ENCODE measurements at places on chromosomes 7 and 10. TPM values are rescaled to one million over a fixed set of nuclear protein-coding genes. Genes with fewer than 3 reads are reported as not detected.

DNA sequence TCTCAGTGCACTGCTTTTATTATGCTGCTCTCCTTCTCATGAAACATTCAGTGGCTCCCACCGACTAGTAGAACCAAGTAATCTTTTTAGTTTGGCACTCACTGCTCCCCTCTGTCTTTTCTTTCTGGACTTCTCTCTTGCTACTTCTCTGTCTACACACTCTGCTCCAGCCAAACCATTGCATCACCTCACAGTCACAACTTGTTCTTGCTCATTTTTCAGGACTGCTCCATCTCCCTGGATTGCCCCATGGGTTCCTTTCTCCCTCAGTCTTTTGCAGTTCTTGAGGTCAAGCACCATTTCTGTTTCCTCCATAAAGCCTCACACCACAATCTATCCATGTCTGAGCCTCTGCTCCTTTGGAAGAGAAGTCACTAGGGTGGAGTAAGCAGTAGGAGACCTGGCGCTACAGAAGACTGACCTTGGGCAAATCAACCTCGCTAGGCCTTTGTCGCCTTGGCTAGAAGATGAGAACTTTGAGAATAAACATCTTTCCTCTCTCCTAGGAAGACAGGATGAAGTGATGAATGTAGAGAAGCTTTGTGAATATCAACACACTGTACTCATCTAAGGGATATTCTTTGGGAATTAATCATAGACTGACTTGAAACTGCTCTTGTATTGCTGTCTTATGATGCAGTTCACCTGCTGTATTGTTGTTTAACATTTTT is 186.2 kb downstream of the LRMDA start:
- H3K27ac ChIP-seq: no peak overlapping the region
- H3K36me3 ChIP-seq: no peaks in the 10 kb centered on the region

The CDCA7L gene
- total RNA-seq: 5.9 TPM

The ASB10 gene
- total RNA-seq: not detected

The NKX1-2 gene
- not detected for total RNA-seq

The COL26A1 gene
- total RNA-seq: not detected

DNA sequence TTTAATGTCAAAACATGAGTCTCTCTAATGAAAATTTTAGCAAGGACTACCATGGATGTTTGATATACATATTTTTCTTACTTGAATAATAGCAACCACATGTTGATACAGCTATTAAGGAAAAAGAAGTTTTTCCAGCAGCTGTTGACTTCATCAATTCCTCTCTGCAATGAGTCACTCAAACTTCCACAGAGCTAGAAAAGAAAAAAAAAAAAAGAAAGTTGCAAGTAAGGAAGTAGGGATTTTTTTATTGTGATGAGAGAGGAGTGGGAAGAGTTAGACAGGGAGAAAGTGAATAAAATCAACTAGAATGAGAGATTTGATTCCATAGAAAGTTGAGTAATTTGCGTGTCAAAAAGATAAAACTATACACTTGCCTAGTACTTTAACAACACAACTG is 46.2 kb downstream of the CAV1 start:
- peaks cover 2% of the 10 kb centered on the region for H3K36me3 ChIP-seq
- no peak overlapping the region for H3K4me3 ChIP-seq
- peaks cover 28% of the 10 kb centered on the region for H3K27me3 ChIP-seq
- H3K4me1 ChIP-seq: no peaks in the 10 kb centered on the region
- no peak overlapping the region for H3K27ac ChIP-seq

- H3K4me1 ChIP-seq: peaks cover 51% of the 10 kb centered on the region
- DNase-seq: no peak
- no peaks in the 10 kb centered on the region for H3K36me3 ChIP-seq
- no peak overlapping the region for H3K27ac ChIP-seq
- H3K4me3 ChIP-seq: no peak overlapping the region
Measured at GRCh38 chr7:139752148-139752547, 25.6 kb downstream of the HIPK2 start.

The SMO gene
- not detected for total RNA-seq

DNA sequence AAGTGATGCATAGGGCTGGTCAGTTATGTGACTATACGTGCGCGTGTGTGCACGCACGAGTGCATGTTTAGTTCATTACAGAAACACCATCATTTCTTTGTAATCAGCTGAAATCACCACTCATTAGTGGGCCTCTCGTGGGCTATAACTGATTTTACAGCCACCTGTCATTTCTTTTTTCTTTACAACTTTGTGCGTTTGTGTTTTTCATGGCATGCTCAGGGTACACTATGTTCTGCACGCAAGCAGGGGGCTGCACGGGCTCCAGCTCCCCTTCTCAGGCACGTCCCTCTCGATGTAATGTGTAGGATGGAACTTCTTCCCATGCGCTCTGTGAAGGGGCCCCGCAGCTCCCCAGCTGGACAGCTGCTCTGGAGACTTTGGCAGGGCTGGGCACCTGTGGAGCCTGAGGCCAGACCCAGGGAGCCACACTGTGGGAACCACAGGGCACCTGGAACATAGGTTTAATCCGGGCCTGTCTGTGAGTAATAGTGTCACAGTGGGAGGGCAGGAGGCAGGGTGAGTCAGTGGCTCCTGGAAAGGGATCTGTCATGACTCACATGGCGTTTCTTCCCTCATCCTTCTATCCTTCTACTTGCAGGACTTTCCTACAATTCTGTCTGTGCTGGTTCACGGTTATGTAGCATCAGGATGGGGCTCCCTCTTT is 4.9 kb downstream of the GCK start:
- peaks cover 4% of the 10 kb centered on the region for H3K36me3 ChIP-seq
- peaks cover 26% of the 10 kb centered on the region for H3K27me3 ChIP-seq
- H3K4me3 ChIP-seq: no peak overlapping the region
- no peak for DNase-seq
- H3K4me1 ChIP-seq: peaks cover 5% of the 10 kb centered on the region

DNA sequence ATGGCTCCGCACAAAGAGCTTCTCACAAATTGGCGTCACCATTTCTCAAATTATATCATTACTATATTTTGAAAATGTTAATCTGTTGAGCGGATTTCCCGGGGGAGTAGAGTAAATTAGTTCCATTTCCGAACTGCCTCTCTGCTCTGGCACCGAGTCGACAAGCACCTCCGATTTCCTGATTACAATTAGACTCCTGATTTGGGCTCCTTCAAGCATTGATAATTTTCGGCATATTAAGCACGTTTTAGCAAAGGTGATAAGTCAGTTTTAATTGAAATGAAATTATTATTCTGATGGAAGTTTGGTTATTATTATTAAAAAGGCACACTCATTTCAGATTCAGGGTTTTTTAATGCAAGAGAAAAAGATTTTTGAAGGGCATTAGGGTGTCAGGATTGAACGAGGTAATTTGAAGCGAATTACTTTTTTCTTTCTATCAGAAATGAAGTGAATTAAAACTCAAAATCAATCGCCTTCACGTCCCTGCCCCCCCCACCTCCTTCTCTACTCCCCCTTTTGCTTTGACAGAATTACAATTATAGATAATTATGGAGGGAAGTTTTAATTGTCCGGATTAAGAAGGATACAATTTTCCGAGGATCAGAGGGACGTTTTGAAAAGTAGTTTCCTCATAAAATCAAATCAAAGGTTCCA is 4.0 kb upstream of the UNCX start:
- peaks cover 4% of the 10 kb centered on the region for H3K36me3 ChIP-seq
- H3K4me1 ChIP-seq: peaks cover 9% of the 10 kb centered on the region
- DNase-seq: no peak
- peak overlapping the region; percentile 54 for H3K27ac ChIP-seq

DNA sequence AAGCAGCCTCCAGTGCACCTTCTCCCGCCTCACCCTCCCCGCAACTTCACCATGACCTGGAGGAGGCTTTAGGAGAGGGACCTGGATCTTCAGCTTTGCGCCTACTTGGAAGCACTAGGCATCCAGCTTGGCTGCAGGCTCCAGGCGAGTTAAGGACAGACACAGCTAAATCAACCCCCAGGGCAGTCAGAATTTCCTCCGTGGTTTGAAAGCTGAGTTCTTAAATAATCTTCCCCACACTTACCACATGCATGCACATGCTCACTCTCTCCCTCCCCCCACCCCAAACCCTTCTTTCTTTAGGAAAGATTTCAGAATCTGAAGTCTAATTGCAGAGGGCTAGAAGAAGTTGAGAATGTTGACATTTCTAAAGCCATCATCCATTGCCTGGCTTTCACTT is 36.7 kb upstream of the LRRC4 start:
- H3K27me3 ChIP-seq: no peaks in the 10 kb centered on the region
- H3K36me3 ChIP-seq: peaks cover 2% of the 10 kb centered on the region
- no peak overlapping the region for H3K27ac ChIP-seq
- DNase-seq: no peak
- H3K4me1 ChIP-seq: peaks cover 10% of the 10 kb centered on the region

DNA sequence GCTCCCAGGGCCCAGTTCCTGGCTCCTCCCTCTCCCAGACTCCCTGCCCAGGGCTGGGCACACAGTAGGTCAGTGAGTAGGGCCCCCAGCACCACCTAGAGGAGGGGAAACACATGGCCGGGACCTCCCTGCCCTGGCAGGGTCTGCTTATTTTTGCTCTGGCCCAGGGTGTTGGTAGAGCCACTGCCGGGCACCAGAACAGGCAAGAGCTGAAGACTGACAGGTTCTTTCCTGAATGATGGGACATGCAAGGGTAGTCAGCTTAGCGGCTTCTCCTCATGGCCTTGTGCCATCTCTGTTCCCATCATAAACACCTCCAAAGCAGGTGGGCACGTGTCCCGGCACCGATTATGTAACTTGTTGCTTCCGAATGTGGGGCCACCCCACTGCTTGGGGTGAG is 86.5 kb downstream of the NEURL1 start:
- H3K4me1 ChIP-seq: peaks cover 9% of the 10 kb centered on the region
- no peak for DNase-seq
- peaks cover 3% of the 10 kb centered on the region for H3K36me3 ChIP-seq
- no peak overlapping the region for H3K27ac ChIP-seq

DNA sequence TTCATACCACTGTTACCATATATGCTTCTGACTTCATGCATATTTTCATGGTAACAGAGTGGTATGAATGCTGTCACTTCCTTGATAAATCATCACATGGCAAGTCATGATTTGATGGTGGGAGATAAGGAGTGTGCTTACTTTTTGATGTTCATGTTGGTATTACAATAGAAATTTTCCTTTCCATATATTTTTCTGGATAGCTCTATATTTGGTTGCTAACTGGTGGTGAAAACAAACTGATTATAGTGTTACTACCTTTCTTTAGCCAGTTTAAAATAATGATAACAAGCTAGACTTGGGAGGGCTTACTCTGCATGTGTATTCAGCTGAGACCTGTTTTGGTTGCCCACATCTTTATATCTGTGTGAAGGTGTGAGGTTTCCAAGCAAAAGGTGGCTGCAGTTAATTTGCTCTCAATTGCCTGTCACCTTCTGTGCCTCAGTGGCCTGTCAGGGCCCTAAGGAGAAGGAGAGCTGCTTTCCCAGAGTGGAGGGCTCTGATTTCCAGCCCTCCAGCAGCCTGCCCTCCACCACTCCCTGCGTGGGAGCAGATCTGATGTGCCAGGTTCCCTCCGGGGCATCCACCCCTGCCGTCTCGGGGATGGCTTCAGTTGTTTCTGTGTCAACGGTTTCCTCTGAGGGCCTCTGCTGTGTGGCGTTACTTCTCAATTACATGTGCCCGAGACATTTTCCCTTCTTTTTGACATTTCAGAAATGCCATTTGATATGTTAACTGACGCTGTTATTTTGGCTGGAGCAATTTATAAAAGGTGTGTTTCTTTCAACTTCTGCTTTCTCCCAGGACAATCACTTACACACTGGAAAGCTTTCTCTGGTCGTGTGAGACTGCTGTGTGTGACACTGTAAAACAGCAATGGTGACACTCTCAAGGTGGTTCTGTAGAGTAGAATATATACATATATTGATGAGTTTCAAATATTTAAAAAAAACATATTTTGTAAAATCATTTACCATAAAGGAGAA is 107.7 kb upstream of the KLF6 start:
- H3K4me3 ChIP-seq: peak overlapping the region; percentile 43
- H3K4me1 ChIP-seq: peaks cover 32% of the 10 kb centered on the region
- no peaks in the 10 kb centered on the region for H3K27me3 ChIP-seq
- peak overlapping the region; percentile 96 for H3K27ac ChIP-seq
- DNase-seq: no peak
- H3K36me3 ChIP-seq: no peaks in the 10 kb centered on the region

GRCh38 chr7:154777489-154777888 is 225.4 kb downstream of the PAXIP1 start:
- no peaks in the 10 kb centered on the region for H3K27me3 ChIP-seq
- no peaks in the 10 kb centered on the region for H3K36me3 ChIP-seq
- DNase-seq: no peak
- no peaks in the 10 kb centered on the region for H3K4me1 ChIP-seq
- no peak overlapping the region for H3K4me3 ChIP-seq
- H3K27ac ChIP-seq: no peak overlapping the region

- no peak overlapping the region for H3K4me3 ChIP-seq
- no peak overlapping the region for H3K27ac ChIP-seq
- no peak for DNase-seq
- H3K27me3 ChIP-seq: no peaks in the 10 kb centered on the region
- peaks cover 3% of the 10 kb centered on the region for H3K36me3 ChIP-seq
Measured at GRCh38 chr7:35865287-35865686, 64.4 kb downstream of the SEPTIN7 start.

GRCh38 chr10:124465003-124465776 is 3.6 kb downstream of the LHPP start:
- H3K27me3 ChIP-seq: no peaks in the 10 kb centered on the region
- no peak for DNase-seq
- no peaks in the 10 kb centered on the region for H3K36me3 ChIP-seq
- peak overlapping the region; percentile 87 for H3K27ac ChIP-seq
- peaks cover 23% of the 10 kb centered on the region for H3K4me1 ChIP-seq
- H3K4me3 ChIP-seq: peak overlapping the region; percentile 52

DNA sequence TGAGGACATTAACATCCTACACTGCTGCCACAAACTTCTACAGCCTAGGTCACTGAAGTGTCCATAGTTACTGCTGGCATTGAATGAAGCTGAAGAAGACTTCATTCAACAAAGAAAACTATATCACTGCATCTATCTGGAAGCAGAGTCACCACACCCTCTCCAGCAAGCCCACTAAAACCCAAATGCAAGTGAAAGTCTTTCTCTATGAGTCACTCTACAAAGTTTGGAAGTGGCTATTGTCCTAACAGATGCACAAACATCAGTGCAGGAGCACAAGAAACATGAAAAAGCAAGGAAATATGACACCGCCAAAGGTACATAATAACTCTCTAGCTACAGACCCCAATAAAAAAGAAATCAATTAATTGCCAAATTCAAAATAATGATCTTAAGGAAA is 43.5 kb upstream of the CAMK2B start:
- peaks cover 15% of the 10 kb centered on the region for H3K27me3 ChIP-seq
- H3K4me1 ChIP-seq: no peaks in the 10 kb centered on the region
- no peak overlapping the region for H3K4me3 ChIP-seq
- no peak for DNase-seq

DNA sequence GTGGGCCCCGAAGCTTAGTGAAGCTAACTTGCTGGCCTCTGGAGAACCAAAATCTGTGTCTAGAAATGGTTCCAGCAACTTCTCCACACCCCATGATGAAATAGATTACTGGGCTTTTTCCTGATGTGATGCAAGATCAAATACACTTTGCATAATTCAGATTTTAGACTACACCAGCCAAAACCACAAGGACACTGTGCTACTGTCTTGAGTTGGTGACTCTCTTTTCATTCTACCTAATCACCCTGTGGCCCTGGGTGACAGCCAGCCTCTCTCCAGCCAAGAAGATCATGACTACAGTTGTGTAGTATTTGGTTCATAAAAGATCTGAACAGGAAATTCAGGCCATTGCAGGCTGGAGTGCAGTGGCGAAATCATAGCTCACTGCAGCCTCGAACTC is 22.2 kb downstream of the AZGP1 start:
- peaks cover 34% of the 10 kb centered on the region for H3K27me3 ChIP-seq
- no peak overlapping the region for H3K27ac ChIP-seq
- no peak for DNase-seq
- peaks cover 2% of the 10 kb centered on the region for H3K4me1 ChIP-seq

Measured in T-helper 17 cell (primary cell).